Natural killer cell treated with Interleukin-12 subunit alpha and Interleukin-12 subunit beta and Interleukin-15 and Interleukin-18, amount 100 ng/mL, for 72 hours (primary cell): ENCODE measurements at places on chromosomes 12 and 14.

GRCh38 chr14:81211844-81212243 lies 8.9 kb downstream of the GTF2A1 start:
- H3K36me3 ChIP-seq, result peaks cover 8% of the 10 kb centered on the region
- H3K4me1 ChIP-seq, result peaks cover 25% of the 10 kb centered on the region
- H3K4me3 ChIP-seq, result no peak overlapping the region
- H3K27ac ChIP-seq, result peak overlapping the region; percentile 34
- no peaks in the 10 kb centered on the region for H3K27me3 ChIP-seq

DNA sequence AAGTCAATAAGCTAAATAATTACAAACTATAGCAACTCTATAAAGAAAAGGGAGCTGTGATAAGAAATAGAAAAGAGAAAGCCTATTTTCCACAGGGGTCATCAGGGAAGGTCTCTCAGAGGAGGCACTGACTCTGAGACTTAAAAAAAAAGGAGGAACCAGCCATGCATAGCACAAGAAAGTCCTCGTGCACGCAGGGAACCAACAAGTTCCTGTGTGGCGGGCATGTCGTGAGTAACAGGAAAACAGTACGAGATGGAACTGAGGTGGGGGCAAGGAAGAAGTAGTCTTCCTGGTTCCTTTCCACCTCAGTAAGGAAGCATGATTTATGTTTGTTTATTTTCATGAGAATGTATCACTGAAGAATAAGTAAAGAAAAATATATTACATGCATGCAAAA lies 367.0 kb upstream of the TMEM132C start:
- no peak overlapping the region for H3K4me3 ChIP-seq
- no peak overlapping the region for H3K27ac ChIP-seq
- peaks cover 6% of the 10 kb centered on the region for H3K36me3 ChIP-seq
- H3K4me1 ChIP-seq, result no peaks in the 10 kb centered on the region

- H3K4me3 ChIP-seq, result no peak overlapping the region
- peaks cover 12% of the 10 kb centered on the region for H3K27me3 ChIP-seq
- DNase-seq, result no peak
- no peak overlapping the region for H3K27ac ChIP-seq
- H3K4me1 ChIP-seq, result no peaks in the 10 kb centered on the region
- no peaks in the 10 kb centered on the region for H3K36me3 ChIP-seq
Observed at GRCh38 chr12:94111302-94111701, 37.1 kb upstream of the PLXNC1 start.

DNA sequence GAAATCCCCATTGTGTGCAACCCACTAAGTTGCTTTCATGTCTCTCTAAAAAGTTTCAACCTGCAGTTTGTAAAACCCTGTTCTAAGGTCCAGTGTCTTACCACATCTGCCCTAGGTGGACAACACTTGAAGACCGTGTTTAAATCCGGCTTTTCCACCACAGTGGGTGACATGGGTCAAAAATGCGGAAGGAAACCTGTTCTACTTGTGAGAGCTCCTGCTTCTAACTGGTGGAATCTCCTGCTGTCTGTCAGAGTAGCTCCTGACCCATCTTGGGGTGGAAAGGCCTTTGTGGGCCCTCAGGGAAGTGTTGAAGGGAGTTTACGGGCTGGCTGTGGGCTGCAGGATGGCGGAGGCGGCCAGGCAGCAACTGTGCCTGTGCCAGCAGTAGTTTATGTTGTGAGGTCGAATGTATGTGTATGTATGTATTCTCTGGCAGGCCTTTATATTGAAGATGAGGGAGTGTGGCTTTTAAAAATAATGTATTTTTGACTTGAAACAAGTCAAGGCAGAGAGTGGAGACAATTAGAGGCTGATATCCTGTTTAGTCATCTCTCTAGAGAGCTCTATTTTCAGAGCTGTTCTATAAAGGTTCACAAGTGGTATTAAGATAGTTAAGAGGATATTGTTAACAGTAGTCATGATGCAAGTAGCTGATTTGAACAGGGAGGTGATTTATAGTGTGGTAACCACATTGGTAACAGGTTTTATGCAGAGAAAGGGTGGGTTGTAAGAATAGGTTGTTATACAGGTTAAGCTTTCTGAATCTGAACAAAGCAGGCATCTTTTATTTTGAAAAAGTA lies 67.0 kb downstream of the PRKCH start:
- DNase-seq, result no peak
- H3K27me3 ChIP-seq, result no peaks in the 10 kb centered on the region
- H3K36me3 ChIP-seq, result peaks cover 5% of the 10 kb centered on the region
- H3K4me3 ChIP-seq, result no peak overlapping the region
- no peak overlapping the region for H3K27ac ChIP-seq

DNA sequence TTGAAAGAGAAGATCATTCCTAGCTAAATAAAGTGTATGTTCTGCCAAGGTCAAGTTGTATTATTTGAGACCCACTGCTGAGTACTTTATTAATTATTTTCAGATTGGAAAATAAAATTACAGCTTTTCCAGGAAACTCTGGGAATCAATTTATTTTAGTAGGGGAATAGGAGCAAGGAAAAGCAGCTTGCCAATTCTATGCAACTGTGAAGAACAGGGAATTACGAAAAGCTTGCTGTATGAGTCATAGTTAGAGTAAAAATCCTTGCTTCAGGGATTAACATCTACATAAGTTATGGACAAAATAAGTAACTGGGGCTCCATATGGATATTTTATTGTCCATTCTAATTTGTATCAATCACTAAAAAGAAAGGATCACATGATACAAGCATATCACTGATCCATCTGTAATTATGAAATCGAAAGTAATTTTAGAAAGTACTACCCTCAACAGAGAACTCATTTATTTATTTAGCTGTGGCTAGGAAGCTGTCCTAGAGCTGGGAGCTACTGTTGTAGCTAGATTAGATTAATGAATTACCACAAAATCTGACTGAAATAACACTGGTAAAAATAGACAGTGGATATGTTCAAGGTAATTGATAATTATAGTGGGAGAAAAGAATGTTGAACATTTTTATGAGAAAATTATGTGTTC lies 303.5 kb upstream of the NPAS3 start:
- no peak overlapping the region for H3K4me3 ChIP-seq
- no peaks in the 10 kb centered on the region for H3K36me3 ChIP-seq
- no peak overlapping the region for H3K27ac ChIP-seq
- H3K4me1 ChIP-seq, result no peaks in the 10 kb centered on the region
- no peak for DNase-seq

DNA sequence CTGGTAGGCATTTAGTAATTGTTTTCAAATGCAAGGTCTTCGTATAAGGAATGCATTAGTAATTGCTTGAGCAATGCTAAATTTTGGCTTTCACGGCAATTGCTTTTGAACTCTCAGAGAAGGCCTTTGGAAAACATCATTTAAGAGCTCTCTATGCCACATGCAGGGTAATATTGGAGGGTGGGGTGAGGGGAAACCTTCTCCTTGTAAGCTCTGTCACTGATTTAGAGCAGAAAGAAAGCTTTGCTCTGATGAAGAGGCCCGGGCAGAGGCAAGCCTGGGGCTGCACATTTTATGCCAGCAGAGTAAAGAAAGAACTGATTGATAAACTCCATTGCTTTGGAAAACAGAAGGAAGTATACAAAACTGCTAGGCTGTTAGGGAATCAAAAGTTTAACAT lies 70.9 kb downstream of the TRIM9 start:
- peaks cover 13% of the 10 kb centered on the region for H3K27me3 ChIP-seq
- H3K4me1 ChIP-seq, result no peaks in the 10 kb centered on the region
- DNase-seq, result no peak
- H3K36me3 ChIP-seq, result no peaks in the 10 kb centered on the region

DNA sequence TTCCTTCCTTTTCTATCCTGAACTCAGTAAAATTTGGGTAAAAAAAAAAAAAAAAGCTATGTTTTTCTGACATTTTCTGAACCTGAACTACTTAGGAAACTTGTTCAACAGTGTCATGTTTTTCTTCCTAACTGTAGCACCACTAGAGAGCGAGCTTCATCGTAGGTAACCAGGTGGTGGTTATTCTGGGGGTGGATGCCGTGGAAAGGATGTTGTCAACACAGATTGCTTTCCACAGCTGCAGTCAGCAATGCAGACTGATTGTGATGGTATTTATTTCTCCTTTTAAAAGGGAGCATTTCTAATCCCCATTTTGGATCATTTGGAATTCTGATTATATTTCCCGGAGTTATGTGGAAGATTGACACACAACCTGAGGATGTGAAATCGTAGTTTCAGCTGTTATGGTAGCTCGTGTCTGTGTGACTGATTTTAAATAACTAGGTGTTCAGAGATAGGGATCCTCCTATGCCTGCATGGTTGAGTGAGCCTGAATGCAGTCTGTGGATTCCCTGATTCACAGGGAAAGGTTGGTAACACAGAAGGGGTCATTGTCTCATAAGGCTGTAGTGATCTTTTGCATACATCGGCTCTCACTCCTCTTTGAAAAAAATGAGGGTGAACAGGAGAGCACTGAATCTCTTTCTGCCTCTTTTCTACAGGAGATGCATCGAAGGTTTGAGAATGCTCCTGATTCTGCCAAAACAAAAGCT lies 113.2 kb downstream of the ERC1 start:
- H3K4me1 ChIP-seq, result peaks cover 15% of the 10 kb centered on the region
- DNase-seq, result no peak
- H3K36me3 ChIP-seq, result no peaks in the 10 kb centered on the region

DNA sequence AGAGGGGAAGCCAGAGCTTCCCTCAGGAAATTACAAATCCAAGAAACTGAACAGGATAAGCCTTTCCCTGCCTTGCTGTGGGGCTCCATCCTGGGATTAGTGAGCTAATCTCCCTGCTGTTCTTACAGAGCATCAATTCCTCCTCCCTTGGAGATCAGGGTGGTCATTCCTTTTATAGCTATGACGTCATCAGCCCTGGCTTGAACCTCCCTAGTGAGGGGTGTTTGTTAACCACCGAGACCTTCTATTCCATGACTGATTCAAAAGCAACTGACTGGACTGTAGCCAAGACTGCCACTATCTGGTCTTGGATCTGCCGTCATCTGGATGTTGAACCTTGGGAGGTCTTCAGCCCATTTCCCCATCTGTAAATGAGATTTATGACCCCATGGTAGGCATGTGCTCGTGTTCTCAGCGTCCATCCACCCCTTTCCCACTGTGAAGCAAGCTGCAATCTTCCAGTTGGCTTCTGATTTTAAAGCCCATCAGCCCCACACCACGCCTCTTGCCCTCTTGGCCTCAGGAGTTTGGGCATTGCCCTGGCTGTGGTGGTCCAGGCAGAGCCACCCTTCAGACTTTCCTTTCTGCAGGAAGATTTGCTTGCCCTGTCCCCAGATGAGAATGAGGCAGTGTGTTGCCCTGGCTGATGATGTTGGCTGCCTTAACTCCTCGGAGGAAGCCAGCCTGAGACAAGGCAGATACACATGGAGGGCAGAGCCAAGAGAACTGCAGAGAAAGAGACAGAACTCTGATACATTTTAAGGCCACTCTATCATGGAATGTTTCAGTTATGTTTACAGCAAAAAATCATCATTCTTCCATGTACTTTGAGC lies 59.6 kb upstream of the ACTN1 start:
- H3K27ac ChIP-seq, result no peak overlapping the region
- no peaks in the 10 kb centered on the region for H3K36me3 ChIP-seq
- H3K4me1 ChIP-seq, result peaks cover 2% of the 10 kb centered on the region

- no peaks in the 10 kb centered on the region for H3K27me3 ChIP-seq
- no peaks in the 10 kb centered on the region for H3K36me3 ChIP-seq
- H3K4me1 ChIP-seq, result no peaks in the 10 kb centered on the region
- H3K27ac ChIP-seq, result no peak overlapping the region
Observed at GRCh38 chr12:78183824-78184223, 353.1 kb downstream of the NAV3 start.

DNA sequence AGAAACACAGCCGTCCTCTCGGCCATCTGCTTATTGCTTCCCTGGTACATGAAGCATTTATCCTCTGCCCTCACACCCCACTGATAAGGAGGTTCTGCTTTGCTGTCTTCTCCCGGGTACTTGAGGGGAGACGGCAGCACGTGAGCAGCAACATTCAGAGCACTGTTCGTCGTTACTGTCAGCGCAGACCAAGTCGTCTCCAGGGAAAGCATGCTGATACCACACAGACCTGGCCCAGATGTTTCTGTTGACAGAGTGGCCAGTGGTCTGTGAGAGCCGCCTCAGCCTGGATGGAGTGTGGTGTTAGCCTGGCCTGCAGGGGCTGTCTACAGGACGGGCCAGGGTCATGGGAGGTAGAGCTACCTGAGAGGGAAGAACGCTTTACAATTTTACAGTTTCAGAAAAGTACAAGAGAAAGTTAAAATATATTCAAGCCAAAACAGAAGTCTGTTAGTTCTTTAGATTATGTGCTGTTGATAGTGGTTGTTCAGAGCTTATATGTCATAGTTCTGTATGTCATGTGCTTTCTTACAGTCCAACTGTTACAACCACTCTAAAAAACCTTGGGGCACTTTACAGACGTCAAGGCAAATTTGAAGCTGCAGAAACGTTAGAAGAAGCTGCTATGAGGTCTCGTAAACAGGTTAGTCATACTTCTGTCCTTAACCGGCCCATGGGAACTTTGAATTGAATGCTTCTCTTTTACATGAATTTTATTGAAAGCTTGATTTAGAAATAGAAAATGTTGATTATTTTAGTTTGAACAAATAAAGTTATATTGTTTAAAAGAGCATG lies 38.2 kb downstream of the XRCC3 start:
- H3K27ac ChIP-seq, result no peak overlapping the region
- peaks cover 29% of the 10 kb centered on the region for H3K36me3 ChIP-seq
- no peak for DNase-seq
- no peaks in the 10 kb centered on the region for H3K27me3 ChIP-seq
- no peak overlapping the region for H3K4me3 ChIP-seq

GRCh38 chr12:11555743-11556625 lies 93.5 kb upstream of the ETV6 start:
- H3K4me3 ChIP-seq, result no peak overlapping the region
- peaks cover 27% of the 10 kb centered on the region for H3K27me3 ChIP-seq
- H3K4me1 ChIP-seq, result peaks cover 4% of the 10 kb centered on the region
- DNase-seq, result no peak
- no peaks in the 10 kb centered on the region for H3K36me3 ChIP-seq

DNA sequence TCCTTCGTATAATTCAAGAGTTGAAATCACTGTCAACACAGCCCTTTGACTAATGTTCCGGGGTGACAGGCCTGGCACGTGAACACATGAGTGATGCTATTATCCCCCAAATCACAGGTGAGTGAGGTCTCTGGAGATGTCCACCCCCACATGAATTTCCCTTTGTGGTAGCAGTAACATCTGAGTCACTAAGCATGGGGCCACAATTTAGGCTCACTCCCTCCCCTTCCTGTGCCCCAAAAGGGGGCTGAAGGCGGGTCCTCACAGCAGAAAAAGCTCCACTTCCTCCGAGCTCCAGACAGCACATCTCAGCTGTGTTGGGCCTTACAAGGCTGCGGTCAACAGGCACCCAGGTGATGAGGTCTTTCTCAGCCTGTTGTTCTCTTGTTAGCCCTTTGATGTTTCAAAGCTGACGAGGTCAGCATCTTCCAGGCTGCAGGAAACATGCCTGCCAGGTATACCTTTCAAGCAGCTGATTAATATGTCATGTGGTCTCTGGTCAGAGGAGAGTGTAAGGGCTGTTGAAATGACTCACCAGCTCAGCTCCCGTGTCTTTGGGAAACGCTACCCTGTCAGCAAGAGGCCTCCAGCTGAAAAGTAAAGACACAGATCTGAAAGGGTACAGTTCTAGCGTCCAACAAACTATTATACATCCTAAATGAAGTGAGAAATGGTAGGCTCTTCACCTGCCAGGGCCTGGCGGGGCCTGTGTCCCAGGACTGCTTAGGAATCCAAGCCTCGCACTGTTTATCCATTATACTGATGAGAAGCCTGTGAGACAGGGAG lies 107.3 kb downstream of the ZFP36L1 start:
- peak overlapping the region; percentile 20 for H3K4me3 ChIP-seq
- H3K27me3 ChIP-seq, result no peaks in the 10 kb centered on the region
- peak overlapping the region; percentile 70 for H3K27ac ChIP-seq
- H3K36me3 ChIP-seq, result no peaks in the 10 kb centered on the region

- peak overlapping the region; percentile 58 for H3K4me3 ChIP-seq
- H3K27me3 ChIP-seq, result no peaks in the 10 kb centered on the region
- no peak for DNase-seq
- H3K36me3 ChIP-seq, result peaks cover 58% of the 10 kb centered on the region
Observed at GRCh38 chr12:126768517-126768916, 1498.5 kb upstream of the TMEM132C start.
